Activated CD8-positive, alpha-beta memory T cell treated with anti-CD3 and anti-CD28 coated beads for 24 hours (primary cell): ENCODE measurements at places on chromosomes 13 and 19.

- DNase-seq: no peak
These were observed 1.7 kb downstream of the ATP13A1 start for GRCh38 chr19:19661675-19662251.

GRCh38 chr13:33076001-33076992 lies 60.1 kb downstream of the KL start:
- DNase-seq: no peak

DNA sequence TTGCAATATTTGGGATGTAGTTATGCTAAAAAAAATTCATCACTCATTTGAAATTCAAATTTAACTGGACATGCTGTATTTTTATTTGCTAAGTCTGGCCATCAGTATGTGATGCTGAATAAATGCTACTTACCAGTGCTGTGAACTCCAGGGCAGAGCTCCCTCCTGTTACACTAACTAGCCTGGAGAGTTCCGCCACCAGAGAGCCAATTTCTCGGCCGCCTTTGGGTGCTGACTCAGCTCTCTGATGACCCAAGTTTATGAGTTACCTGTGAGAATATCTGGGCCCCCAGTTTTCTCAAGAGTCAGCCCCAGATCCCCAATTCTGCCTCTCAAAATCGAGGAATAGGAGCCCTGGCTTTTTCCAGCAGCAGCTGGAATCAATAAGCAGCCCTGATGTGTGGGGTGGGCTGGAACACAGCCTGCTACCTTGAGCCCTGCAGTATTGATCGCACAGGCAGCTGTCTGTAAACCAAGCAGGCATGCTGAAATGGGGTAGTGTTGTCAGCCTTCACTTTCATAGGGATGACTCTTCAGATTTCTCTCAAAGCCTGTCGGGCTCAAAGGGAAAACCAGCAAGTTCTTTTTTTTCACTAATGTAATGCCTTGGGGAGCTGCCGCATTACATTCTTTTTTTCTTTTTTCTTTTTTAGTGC lies 113.7 kb downstream of the DNAJC15 start:
- no peak for DNase-seq

- DNase-seq: peak; percentile 89
These were observed 25.0 kb downstream of the TSSK6 start for GRCh38 chr19:19490214-19490968.

DNA sequence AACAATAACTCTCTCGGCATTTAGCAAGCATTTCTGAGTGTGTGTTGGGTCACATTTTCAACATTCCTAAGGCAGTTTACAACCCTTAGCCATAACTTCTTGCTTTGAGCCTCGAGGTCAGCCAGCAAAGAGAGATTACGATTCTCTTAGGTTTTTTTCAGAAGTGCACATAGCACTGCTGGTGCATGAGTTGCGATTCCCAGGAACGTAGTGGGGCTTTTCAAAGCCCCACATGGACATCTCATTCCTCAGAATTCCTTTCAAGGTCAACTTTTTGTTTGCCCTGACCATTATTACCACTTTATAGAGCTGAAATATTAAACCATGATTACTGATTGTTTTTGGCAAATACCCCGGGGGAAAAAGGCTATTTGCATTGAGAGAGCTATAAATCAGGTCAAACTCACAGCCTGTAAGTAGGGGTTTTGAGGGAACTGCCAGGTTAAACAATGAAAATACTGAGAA lies 705.3 kb downstream of the GPC5 start:
- no peak for DNase-seq

GRCh38 chr19:8307400-8307964 lies 676 bp downstream of the CD320 start:
- DNase-seq: peak; percentile 77

GRCh38 chr13:114131583-114132418 lies 622 bp downstream of the RASA3 start:
- peak; percentile 77 for DNase-seq

- no peak for DNase-seq
These were observed 20.0 kb downstream of the DOCK9 start for GRCh38 chr13:98957731-98958442.

DNA sequence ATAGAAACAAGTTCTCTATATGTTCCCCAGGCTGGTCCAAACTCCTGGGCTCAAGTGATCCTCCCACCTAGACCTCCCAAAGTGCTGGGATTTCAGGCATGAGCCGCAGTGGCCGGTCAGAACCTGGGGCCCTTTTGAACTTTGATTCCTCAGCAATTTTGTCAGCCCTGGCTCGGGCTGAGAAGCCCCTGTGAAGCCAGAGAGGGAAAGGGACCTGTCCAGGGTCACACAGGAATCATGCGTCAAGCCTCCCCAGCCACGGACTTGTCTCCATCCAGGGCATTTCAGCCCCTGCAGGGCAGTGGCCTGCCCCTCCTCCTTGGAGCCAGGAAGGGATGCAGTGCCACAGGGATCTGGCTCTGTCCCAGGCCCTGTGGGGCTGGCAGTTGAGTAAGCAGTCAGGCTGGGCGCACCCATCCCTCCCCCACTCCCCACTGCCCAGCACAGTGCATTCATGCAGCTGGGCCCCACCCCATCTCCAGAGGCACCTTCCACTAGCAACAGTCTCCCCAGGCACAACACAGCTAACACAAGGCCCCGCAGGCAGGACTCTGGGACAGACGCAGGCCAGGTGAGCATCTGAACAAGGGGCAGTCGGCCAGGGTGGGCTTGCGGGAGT lies at the start of gene CAPS:
Gene CAPS, plus strand, starts transcription at position 516 of the 619 bp plus-strand sequence. CDS start 153 bp downstream, outside the sequence.
- DNase-seq: no peak

DNA sequence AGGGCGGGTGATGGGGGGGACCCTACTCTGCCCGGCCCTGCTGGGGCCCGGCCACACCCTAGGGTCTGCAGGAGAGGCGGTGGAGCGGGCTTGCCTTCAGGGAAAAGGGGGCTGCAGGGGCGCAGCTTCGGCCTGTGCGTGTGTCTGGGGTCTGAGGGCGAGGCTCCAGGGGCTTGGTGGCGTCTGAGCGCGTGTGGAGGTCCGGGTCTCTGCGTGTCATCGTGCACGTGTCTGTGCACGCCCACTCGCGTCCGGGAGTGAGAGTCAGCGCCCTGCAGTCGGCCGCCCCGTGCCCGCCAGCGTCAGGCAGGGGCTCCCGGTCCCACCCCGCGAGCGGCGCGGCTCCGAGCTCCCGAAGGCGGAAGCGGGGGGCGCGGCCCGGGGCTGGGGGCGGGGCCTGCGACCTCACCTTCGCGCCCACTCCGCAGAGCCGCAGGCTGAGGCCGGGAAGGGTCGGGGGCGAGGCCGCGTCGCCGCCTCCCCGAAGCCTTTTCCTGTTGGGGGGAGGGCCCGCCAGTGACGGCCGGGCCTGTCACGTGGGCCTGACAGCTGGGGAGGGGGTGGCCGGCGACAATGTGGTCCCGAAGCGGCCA lies at the start of gene ARHGAP45:
Gene ARHGAP45, plus strand, starts transcription at position 420 of the 593 bp plus-strand sequence. CDS start 239 bp downstream, outside the sequence.
- DNase-seq: peak; percentile 91

DNA sequence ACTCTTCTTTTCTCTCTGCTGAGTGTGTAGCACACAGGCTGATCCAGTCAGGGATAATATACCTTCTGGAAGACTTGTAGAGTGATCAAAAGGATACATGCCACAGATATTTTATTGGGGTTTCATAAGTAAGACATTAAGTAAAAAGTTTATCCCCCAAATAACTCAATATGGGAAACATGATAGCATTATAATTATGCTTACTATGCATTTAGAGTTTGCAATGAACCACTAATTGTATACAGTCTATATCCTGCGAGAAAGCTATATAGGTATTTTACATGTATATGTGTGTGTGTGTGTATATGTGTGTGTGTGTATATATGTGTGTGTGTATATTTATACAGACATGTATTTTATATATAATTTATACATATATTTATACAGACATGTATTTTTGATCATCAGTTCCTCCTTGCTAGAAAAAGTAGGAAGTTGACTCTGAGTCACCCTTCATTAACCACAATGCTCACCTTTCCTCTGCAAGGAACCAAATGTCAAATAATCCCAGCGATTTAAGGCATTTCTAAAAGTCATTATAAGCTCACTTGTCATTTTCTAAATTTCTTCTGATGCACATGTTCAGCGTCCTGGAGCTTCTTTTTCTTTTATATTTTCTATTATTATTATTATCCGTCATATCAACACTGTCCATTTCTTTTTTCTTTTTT lies 312.5 kb upstream of the OBI1 start:
- DNase-seq: no peak

DNA sequence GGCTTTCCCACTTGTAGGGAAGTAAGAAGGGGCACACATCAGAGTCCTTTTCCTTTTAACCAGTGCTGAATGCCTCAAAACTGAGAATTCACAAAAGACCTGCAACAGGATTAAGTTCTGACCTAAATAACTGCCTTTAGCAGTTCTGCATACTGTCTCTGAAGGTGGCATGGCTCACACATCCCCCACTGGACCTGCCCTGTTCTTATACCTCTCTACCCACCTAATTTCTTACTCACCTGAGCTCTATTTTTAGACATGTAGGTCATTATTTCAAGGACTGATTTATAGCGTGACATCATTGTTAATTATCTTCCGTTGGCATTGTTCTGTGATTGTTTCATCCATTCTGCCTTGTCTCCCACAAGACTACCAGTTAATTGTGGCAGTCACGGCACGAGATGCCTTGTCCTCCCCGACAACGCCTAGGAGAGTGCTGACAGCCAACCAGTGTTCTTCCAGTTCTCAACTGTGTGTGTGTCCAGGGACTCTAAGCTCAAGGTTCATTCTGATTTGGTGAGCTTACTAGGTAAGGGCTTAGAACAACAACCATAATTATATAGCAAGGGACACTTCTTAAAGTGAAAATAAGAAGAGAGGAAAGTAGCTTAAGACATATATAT lies 27.1 kb upstream of the UBL3 start:
- no peak for DNase-seq
